ENCODE measurements at places on chromosomes 12 and 14.

DNA sequence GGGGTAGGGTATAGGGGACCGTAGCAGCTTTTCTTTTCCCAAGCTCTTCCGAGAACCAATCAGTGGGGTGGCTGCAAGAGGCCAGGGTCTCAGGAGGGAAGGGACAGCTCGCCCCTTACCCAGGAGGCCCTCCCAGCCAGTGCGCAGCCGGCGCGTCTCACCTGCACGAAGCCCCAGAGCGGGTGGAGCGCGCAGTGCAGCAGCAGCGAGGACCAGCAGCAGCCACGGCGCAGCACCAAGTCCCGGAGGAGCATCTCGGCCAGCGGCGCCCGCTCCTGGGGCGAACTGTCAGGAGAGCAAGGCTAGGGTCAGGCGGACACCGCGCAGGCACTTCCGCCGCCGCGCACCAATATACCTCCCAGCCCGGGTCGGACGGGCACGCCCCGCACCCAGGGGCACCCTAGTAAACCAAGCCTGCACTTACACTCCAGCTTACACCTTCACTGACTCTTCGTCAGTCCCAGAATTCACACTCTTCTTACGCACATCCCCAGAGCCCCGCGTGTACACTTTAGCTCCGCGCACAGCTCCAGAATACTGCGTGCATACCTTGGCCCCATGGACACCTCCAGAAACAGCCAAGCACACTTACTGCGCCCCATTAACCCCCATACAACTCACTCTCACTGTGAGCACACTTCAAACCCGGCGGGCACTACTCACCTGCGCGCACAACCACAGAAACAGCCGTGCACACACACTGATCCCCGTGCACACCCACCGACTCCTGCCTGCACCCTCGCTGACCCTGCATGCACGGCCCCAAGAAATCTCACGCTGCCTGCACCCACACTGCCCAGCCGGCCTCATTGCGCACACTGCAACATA, 606 bp downstream of the PRIMA1 start:
- DNase-seq = no peak

DNA sequence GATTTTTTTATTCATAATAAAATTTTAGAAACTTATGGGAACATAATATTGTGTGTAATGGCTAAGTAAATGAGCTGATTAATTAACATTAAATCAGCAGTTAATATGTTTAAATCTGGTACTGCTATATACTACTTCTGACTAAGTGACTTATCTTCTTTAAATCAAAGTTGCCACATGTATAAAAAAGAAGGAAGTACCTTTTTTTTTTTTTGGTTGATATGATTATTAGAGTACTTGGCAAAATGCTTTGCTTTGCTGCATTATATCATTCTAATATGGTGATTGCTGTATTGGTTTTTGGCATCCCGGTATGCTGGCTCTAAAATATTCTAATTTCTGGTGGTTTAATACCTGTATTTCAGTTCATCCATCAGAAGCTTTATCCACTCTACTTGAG, 319.1 kb upstream of the RGS6 start:
- no peak for DNase-seq

GRCh38 chr12:130713581-130713991, 2.5 kb downstream of the RIMBP2 start:
- no peak for DNase-seq

GRCh38 chr12:47360771-47361388, 281.1 kb upstream of the AMIGO2 start:
- DNase-seq = peak; percentile 92

DNA sequence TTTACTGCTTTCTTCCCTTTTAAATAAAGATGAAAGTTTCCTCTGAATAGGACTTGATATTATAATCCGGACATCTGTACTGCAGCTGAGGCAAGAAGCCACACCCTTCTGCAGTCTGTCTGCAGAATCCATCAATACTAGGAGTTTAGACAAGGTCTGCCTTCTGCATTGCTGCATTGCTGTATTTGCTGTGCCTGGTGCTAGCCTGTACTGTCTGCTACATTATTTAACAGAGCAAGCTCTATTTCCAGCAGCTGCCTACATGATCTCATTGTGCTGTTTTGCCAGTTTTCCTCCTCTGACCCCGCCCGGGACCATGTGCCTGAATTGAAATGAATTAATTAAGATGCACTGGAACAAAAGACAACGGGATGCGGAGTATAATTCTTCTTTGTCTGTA, 1.7 kb downstream of the TUBA1A start:
- no peak for DNase-seq

GRCh38 chr14:22556990-22557623, 31.9 kb downstream of the DAD1 start:
- DNase-seq = peak; percentile 85

GRCh38 chr14:68788275-68788995, 4.4 kb downstream of the ZFP36L1 start:
- DNase-seq = no peak

DNA sequence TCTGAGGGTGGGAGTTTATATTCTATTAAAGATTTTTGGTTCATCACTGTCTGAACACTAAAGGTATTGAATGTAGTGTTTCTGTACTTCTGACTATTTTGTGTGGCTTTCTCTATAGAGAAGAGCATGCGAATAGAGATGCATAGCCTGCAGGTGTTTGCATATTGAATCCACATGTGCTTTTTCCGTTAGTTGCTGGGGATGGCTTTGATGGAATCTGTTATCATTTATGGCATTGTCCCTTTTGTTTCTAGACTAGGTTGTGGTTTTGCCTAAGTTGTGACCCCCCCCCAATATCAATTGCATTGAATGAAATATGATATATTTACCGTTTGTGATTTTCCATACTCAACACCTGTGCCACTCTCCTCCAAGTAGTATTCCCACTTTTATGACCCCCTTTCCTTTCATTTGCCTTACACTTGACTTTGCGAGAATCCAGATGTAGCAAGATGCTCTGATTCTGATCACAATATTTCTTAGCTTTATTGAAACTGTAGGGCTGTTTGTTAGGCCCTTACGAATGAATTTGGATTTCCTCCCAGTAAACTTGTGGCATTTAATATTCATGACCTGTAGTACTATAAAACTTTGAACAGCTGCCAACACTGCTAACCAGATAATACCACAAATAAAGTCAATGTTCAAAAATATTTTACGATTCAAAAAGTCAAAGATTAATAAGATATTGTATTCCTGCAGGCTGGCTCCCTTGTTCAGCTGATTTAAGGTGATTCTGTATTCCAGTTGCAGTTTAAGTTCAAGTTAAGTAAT, 176.4 kb downstream of the TMTC2 start:
- no peak for DNase-seq

DNA sequence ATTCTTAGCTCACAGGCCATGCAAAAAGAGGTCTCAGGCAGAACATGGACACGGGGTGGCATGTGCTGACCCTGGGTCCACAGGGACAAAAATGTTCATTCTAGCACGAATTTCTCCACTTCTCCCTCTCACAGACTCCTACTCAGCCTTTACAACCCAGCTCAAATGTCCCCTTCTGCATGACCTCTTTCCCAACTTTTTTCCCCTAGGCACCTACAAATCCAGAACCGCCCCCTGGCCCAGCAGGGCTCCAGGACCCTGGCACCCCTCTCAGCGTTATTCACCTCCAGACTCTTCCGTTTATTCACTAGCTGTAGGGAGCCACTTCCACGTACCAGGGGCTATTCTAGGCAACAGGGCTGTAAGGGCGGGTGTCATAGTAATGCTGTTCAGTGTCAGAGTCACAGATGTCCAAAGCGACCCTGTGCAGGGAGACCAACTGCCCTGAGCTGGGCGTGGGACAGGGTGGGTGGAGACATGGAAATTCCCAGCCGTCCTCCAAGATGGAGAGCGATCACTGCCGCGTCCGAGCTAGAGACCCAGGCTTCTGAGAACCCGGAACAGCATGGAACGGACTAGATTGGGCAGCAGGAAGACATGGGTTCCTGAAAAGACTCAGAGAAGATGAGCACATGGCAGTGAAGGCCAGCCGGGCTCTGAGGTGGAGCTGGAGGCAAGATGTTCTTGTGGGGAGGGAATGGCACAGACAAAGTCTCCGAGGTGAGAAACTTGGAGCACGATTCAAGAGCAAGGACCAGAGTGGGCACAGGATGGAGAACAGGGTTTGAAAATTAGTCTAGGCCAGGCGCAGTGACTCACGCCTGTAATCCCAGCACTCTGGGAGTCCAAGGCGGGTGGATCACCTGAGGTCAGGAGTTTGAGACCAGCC, 274.9 kb upstream of the RTL1 start:
- DNase-seq = no peak

Data from Jurkat, Clone E6-1 (cell line).